ENCODE measurements at places on chromosomes 1 and 21.

- no peak for DNase-seq
These were observed 82.0 kb upstream of the CASZ1 start for GRCh38 chr1:10878469-10878868.

GRCh38 chr1:33180226-33180910 is 1.5 kb downstream of the TRIM62 start:
- DNase-seq: no peak

DNA sequence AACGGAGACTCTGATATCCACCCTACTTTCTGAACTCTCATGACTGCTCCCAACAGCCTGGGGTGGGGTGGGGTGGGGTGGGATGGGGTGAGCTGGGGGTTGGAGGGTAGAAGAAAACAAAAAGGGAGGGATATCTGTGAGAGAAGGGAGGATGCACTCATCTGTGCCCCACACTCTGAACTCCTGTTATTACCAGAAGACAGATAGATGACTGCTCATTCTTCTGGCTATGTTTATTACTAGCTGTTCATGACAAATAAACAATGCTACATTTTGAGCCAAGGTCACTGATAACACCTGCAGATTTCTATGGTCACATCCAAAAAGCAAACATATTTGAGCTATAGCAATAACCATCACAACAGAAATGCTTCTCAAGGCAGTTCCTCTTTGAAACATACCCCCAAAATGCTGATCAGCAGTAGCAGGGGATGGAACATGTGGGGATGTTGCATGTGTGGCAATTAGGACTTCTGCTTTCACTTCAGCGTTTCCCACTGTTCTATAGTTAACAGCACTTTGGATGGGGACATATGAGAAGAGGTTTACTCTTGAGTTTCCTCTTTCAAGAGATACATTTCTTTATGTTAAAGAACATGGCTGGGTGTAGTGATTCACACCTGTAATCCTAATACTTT is 43.3 kb downstream of the GPR3 start:
- no peak for DNase-seq

- no peak for DNase-seq
These were observed 38.6 kb downstream of the GADD45A start for GRCh38 chr1:67723620-67724019.

GRCh38 chr1:115677182-115677555 is 35.4 kb downstream of the VANGL1 start:
- DNase-seq: no peak

DNA sequence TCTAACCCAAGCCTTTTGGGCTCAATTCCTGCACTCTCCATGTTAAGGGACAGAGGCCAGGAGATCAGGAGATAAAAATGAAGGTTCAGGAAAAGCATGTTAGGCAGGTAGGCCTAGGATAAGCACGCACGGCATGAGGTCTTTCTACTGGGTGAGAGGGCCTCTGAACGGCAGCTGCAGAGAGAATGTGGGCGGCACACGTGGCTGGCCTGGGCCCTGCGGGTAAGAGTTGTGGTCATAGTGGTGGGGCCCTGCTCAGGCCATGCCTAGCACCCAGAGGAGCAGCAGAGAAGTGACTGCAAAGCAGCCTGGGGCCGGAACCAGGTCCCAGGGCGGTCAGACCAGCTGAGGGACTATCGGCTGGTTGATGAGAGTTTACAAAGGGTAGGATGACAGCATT is 7.5 kb upstream of the FOXO6 start:
- no peak for DNase-seq

DNA sequence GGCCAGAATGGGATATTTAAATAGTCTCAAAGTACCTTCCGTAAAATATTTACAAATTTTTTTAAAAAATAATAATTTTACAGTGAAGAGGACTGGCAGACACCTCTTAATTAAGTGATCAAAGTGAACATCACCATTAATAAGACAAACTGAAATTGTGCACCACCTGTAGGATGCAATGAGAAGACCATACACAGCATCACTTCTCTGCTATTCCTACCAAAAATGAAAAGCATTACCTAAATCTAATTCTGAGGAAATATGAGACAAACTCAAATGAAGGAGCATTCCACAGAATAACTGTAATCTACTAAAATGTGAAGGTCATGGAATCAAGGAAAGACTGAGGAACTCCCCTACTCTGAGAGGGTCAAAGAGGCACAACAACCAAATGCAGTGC is 68.2 kb upstream of the PRDX6 start:
- no peak for DNase-seq
